ENCODE measurements at places on chromosomes 11 and 22.

DNA sequence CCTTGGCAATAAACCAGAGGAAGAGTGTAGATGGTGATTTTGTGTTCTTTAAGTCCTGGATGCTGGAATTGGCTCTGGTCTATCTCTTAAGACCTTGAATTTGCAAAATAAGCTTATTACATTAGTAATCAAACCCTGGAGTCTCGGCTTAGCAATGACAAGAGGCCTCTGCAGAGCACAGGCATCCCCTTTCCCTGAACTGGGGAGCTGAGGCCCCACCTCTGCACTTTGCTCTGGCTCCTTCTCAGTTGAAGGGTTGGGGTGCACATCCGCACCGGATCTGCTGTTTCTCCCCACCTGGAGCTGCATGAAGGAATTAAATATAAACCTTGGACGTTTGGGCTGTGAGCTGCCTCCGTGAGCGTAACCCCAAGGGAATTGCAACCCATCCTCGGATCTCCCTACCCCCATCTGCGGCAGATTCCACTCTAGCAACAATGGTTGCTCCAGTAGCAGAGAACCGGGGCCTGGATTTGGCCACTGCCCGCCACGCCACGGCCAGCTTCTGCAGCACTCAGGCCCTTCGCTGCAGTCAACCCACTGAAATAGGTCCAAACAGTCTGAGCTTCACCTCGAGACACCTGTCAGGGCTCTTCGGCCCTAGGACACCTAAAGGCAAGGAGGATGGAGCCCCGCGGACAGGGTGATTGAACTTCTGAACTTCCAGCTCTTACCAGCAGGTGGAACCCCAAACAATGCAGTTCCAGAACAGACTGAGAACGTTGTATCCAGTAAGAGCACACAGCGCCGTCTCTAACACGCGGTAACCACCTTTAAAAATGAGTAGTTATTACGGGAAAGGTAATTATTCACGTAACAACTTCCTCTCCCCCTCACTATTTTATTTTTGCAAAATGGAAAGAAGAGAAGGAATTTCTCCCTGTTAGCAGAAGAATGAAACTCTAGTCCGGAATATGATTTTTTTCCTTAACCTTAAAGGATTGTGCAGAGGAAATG lies 54.8 kb upstream of the CAPRIN1 start:
- peak; percentile 78 for DNase-seq

GRCh38 chr11:45152740-45153595 lies 6.5 kb downstream of the PRDM11 start:
- peak; percentile 36 for DNase-seq

- no peak for DNase-seq
These were observed 14.6 kb upstream of the CELSR1 start for GRCh38 chr22:46551996-46552395.

DNA sequence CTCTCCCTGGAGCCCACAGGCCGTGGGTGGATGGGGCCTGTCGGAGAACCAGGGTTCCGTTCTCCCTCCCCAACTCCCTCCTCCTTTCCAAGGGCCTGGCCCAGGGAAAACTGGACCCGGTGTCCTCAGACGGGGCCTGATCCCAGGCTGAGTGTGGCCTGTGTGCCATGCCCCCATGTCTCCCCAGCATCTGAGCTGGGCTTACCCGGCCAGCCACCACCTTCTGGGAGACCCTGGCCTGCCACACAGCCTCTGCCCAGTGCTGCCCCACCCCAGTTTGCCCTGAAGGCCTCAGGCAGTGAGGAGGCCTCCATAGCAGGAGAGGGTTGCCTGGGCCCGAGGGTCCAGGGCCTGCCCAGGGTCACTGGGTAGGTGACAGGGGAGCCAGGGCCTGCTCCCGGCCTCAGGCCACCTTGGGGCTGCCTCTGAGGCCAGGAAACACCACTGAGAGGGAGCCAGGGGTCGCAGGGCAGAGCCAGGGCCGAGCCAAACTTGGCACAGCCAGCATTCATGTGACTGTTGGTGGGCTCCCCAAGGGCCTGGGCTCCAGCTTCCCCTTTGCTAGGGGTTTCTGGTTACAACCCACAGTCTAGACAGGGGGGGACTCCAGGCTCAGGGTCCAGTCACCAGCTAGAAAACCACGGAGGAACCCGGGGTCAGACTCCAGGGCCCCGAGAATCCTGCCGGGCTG lies 590 bp upstream of the IFITM10 start:
- no peak for DNase-seq

DNA sequence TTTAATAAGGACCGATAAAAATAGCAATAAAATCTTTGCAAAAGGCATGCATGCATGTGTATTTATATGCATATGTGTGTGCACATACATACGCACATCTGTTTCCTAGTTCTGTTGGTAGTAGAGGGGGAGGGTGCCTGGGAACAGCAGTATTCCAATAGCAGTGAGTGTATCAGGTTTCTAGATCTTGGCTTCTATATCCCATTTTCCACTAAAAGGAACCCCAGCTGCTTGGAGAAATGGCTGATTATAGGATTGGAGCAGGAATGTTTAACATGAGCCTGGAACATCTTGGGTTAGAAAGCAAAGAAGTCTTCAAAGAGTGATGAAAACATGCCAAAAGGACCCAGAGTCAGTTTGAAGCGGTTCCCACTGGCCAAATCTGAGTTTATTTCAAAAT lies 21.0 kb downstream of the TNRC6B start:
- no peak for DNase-seq

DNA sequence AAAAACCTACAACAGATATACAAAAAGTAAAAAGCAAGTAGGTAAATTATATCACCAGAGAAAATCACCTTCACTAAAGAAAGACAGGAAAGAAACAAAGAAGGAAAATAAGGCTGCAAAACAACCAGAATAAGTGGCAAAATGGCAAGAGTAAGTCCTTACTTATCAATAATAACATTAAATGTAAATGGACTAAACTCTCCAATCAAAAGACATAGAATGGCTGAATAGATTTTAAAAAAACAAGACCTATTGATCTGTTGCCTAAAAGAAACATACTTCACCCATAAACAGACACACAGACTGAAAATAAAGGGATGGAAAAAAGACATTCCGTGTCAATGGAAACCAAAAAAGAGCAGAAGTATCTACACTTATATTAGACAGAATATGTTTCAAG lies 695.7 kb upstream of the FAT3 start:
- DNase-seq: no peak

DNA sequence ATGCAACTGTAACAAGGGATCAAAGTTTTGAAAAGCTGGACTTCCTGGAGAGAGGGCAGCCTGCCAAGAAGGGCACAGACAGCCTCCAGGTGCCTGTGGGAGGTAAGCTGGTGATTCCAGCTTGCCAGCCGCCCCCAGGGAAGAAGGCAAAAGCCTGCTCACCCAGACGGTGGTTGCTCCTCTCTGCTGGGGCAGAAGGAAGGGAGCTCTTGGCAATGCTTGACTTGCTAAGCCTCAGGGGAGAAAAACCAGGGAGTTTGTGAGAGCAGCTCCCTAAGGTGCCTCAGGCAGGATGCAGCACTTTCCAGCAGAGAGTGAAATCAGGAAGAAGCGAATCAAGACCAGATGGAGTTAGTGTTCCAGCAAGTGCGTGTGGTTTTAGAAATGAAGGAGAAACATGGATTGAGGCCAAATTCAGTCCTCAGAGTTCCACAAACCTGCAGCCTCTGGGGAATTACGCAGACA lies 553.6 kb downstream of the BUD13 start:
- DNase-seq: no peak

DNA sequence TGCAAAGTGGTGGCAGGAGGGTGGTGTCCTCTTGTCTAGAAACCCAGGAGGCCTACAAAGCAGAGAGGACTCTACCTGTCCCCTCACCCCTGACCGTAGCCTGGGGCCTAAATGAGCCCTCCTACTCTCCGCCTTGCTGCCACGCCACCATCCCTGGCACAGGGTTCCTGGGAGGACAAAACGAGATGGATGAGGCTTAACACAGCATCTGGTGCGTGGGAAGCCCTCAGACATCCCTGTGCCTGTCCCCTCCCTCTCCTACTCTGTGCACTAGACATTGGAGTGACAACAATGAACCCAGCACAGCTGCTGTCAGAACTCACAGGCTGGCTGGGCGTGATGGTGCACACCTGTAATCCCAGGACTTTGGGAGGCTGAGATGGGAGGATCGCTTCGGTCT lies 36.4 kb upstream of the DKK3 start:
- no peak for DNase-seq

GRCh38 chr11:118658429-118659313 lies 20.8 kb downstream of the TREH start:
- peak; percentile 57 for DNase-seq

DNA sequence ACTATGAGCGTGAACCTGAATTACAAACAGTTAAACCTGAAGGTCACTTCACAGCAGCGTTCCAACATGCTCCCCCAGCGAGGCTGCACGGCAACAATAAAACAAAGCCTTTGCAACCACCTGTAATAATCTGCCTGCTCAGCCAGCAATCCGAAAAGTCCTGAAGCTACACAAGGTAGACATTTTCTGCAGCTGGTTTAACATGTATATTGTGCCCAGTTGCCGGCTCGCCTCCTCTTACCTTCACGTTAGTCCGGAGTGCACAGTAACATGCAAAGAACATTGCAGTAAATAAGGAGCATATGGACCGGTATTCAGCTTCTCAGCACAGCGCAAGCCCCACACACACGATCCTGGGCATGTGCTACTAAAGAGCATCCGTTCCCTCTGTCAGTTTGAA lies 704.3 kb downstream of the DLG2 start:
- DNase-seq: no peak

DNA sequence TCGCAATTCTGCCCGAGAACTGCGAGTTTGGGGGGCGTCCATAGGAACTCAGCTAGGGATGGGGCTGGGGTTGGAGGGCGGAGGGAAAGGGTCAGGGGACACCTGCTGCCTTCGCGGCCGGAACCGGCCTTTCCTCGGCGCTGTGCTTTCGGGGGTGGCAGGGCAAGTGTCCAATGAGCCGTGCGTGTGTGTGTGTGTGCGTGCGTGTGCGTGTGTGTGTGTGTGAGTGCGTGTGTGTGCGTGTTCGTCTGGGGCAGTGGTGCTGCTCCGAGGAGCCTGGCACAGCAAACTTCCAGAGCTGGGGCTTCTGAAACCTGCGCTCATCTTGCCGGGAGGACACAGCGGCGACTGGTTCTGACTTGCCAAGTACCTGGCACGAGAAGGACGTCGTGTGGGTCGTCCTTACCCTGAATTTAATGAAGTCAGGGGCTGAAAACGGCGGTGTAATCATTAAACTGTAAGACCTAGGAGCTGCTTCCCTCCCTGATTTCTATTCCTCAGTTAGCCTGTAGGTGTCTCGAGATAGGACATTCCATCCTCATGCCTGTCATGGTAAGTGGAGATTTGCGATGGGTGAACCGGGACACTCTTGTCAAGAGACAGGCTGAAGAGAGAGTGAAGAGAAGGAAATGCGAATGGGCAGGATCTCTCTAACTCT lies 27.0 kb upstream of the AMOTL1 start:
- peak; percentile 66 for DNase-seq

- peak; percentile 57 for DNase-seq
These were observed 41.0 kb downstream of the AHNAK start for GRCh38 chr11:62505440-62506091.

DNA sequence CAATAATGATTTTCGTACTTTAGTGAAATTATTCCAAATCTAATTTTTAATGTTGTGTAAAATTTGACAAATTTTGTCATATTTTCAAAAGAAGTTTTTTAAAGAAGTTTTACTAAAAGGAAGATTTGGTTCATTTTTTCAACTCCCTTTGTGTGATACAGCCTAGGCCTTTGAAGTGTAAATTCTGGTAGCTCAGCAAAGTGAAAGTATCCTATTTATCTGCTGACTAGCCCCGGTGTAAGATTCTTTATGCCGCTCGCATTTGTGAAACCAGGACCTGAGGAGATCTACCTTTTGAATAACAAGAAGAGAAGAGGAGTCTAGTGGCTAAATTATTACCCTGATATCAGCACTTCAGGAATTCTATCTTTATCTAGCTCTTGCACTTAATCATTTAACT lies 177.4 kb downstream of the JRKL start:
- DNase-seq: no peak

- DNase-seq: no peak
These were observed 51.7 kb upstream of the PRODH start for GRCh38 chr22:18987765-18988164.

GRCh38 chr22:29311464-29312217 lies 3.9 kb downstream of the RASL10A start:
- DNase-seq: no peak

- DNase-seq: no peak
These were observed 25.7 kb downstream of the AMOTL1 start for GRCh38 chr11:94793822-94794221.

GRCh38 chr22:31646186-31647019 lies 15.6 kb downstream of the PISD start:
- no peak for DNase-seq

DNA sequence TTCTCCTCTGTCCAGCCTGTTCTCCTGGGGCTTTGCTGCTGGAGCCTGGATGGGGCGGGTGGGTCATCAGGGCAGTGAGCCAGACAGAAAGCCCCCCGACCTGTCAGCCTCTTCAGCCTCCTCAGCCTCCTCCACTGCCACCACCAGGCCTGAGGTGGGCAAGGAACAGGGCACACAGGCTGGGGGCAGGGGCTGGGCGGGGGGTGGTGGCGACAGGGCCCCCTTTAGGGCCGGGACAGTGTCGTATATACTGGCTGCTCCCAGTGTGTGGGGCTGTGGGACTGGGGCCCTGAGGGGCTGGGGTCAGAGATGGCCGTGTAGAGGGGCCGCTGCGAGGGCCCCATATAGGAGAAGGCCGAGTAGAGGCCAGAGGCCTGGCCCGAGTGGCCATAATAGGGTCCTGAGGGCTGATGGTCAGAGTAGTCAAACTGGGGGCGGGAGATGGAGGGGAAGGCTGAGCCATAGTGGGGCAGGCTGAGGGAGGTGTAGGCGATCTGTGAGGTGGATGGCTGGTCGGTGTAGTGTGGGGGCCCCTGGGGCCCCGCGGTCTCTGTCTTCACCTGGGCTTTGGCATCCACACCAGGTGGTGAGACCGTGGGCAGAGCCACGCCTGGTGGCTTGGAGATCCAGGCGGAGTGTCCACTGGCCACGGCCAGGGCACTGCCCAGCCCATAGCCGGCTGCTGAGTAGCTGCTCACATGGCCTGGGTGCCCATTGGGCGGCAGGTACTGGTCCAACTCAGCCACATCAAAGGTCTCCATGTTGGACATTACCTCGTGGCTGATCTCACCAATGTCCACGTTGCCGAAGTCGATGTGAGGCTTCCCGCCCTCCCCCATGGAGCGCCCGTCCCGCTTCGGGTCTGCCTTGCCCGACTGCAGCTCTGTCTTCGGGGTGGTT lies 10.8 kb downstream of the SOX10 start:
- DNase-seq: no peak

DNA sequence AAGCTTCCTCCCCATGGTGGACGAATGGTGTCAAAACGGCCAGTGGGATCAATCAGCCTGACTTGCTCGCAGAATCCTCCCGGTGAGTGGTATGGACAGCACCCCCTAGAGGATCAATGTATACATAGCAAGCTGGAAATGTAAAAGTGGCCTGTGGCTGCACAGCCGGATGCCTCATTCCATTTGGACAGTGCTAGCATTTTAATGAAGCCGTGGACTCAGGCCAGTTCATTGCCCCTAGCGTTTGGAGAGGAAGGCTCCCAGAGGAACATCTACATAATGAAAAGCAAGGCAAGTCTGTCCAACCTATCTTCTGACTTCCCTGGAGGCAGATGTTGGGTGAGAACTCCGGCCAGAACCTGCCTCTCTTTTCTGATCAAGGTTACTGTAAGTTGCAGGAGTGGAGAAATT lies 942.3 kb downstream of the NTM start:
- DNase-seq: peak; percentile 65

Data from ecto neural progenitor cell (in vitro differentiated cells).